ENCODE measurements at places on chromosomes 7 and 10. TPM values are rescaled to one million over a fixed set of nuclear protein-coding genes. Genes with fewer than 3 reads are reported as not detected.

- H3K4me3 ChIP-seq = no peak overlapping the region
- H3K4me1 ChIP-seq = peaks cover 12% of the 10 kb centered on the region
- H3K36me3 ChIP-seq = no peaks in the 10 kb centered on the region
- no peak overlapping the region for H3K27ac ChIP-seq
- no peak for DNase-seq
Measured at GRCh38 chr7:134766779-134767519, 12.5 kb upstream of the CALD1 start.

- no peak for DNase-seq
- no peaks in the 10 kb centered on the region for H3K4me1 ChIP-seq
- no peak overlapping the region for H3K27ac ChIP-seq
- H3K27me3 ChIP-seq = no peaks in the 10 kb centered on the region
- H3K4me3 ChIP-seq = no peak overlapping the region
Measured at GRCh38 chr7:34567906-34568305, 90.1 kb upstream of the NPSR1 start.

GRCh38 chr7:75624134-75624832, 114.5 kb downstream of the HIP1 start:
- peaks cover 11% of the 10 kb centered on the region for H3K4me1 ChIP-seq
- H3K27me3 ChIP-seq = no peaks in the 10 kb centered on the region
- no peak overlapping the region for H3K4me3 ChIP-seq
- H3K36me3 ChIP-seq = peaks cover 13% of the 10 kb centered on the region

DNA sequence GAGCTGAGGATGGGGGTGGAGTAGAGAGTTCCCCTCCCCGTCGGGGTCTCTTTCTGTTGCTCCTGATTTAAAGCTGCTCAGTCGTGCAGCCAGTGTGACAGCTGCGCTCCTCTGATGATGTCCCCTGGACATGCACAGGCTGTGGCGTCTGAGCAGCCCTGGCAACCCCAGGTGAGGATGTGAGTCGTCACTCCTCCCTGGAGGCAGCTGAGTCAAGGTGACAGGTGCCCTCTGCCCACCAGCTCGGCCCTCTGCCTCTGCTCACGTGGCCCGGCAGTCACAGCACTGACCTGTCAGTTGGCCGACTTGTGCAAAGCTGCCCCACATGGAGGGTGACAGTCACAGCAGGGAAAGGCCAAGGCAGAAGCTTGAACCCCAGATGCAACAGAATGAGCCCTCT, 33.9 kb downstream of the ANXA8 start:
- no peak overlapping the region for H3K4me3 ChIP-seq
- peaks cover 5% of the 10 kb centered on the region for H3K4me1 ChIP-seq
- no peak for DNase-seq
- H3K36me3 ChIP-seq = no peaks in the 10 kb centered on the region

DNA sequence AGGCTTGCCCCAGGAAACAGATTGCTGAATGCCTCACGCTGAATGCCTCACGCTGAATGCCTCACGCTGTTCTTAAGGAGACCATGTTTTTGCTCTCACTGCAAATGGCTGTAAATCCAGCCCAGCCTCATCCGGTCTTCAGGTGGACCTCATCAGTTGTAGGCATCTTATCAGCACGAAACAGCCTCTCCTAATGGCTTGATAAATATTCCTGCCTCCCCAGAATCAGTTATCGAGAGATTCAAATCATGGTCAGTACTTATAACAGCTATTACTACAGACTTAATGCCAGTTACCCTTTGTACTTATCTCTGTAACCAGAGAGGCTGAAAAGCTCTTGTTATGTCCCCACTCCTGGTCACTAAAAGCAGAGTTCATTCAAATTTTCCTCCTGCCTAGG, 290.6 kb downstream of the FZD1 start:
- no peak for DNase-seq
- H3K27me3 ChIP-seq = no peaks in the 10 kb centered on the region
- H3K36me3 ChIP-seq = no peaks in the 10 kb centered on the region
- no peak overlapping the region for H3K27ac ChIP-seq

DNA sequence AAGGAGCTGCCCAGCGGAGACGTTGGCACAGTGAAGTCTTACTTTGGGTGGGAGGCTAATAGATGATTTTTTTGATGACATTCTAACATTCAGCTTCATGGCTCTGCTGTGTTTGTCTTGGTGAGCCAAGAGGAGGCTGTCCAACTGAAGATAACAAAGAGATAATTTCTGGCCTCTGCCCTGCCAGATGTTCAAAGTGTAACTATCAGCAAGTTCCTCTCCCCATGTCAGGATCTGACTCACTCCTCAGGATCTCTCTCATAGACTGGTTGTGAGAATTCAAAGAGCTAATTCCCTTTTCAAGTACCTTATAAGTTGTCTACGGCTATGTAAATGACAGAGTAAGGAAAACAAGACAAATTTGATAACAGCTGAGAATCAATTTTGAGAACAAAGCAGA, 1340.9 kb downstream of the XPNPEP1 start:
- DNase-seq = no peak
- H3K36me3 ChIP-seq = no peaks in the 10 kb centered on the region
- no peak overlapping the region for H3K27ac ChIP-seq
- H3K27me3 ChIP-seq = no peaks in the 10 kb centered on the region
- H3K4me3 ChIP-seq = no peak overlapping the region

- H3K27me3 ChIP-seq = no peaks in the 10 kb centered on the region
- H3K4me1 ChIP-seq = peaks cover 24% of the 10 kb centered on the region
- DNase-seq = no peak
Measured at GRCh38 chr7:23373151-23374004, 74.2 kb downstream of the MALSU1 start.

DNA sequence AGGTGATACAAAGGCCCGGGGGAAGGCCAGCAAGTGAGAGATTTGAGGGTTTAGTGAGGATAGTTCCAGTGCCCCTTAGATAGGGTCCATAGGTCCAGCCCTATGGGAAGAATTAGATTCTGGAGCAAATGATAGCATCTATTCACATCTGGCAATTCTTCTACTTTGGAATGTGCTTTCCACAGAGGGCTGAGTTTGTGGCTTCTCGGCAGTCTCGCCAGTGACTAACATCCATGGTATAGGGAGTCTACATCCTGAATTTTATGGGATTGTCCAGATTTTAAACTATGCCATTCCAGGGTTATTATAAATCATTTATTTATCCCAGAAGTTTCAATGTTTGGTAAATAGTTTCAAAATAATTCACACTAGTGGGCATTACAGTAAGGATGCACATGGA, 207.3 kb upstream of the ADO start:
- no peak for DNase-seq
- peaks cover 6% of the 10 kb centered on the region for H3K4me1 ChIP-seq
- H3K27me3 ChIP-seq = no peaks in the 10 kb centered on the region

- no peak overlapping the region for H3K4me3 ChIP-seq
- no peak for DNase-seq
- no peak overlapping the region for H3K27ac ChIP-seq
- no peaks in the 10 kb centered on the region for H3K36me3 ChIP-seq
- peaks cover 11% of the 10 kb centered on the region for H3K4me1 ChIP-seq
- no peaks in the 10 kb centered on the region for H3K27me3 ChIP-seq
Measured at GRCh38 chr10:88966797-88967196, 14.2 kb upstream of the ACTA2 start.

DNA sequence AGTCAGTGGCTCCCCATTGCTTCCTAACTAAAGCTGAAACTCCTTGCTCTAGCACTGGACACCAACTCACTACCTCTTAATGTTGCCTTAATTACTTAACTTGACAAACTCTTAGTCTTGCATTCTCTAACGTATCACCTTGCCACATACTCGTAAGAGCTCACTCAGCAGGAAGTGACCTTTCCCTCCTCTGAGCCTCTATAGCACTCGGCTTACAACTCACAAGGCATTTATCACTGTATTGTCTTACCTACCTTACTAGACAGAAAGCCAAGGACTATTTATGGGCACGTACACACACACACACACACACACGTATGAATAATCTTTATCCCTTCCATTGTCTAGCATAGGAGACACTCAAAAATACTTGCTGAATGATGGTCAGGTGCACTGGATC, 21.2 kb downstream of the CEP41 start:
- H3K36me3 ChIP-seq = no peaks in the 10 kb centered on the region
- DNase-seq = peak; percentile 20
- no peaks in the 10 kb centered on the region for H3K27me3 ChIP-seq
- peaks cover 28% of the 10 kb centered on the region for H3K4me1 ChIP-seq

GRCh38 chr7:1862560-1862959, 192.5 kb downstream of the ELFN1 start:
- DNase-seq = no peak
- H3K27me3 ChIP-seq = no peaks in the 10 kb centered on the region
- no peaks in the 10 kb centered on the region for H3K36me3 ChIP-seq
- H3K27ac ChIP-seq = no peak overlapping the region

GRCh38 chr10:89992575-89992974, 291.2 kb downstream of the KIF20B start:
- no peaks in the 10 kb centered on the region for H3K4me1 ChIP-seq
- no peak overlapping the region for H3K4me3 ChIP-seq
- no peaks in the 10 kb centered on the region for H3K27me3 ChIP-seq
- no peak for DNase-seq

Gene SKIDA1
- total RNA-seq = 0.56 TPM

Gene GNG11
- 3.9 TPM for total RNA-seq

Gene ABCC2
- total RNA-seq = 6.3 TPM

Gene LLCFC1
- not detected for total RNA-seq

Gene SPACDR
- 0.49 TPM for total RNA-seq

Gene OR2F2
- not detected for total RNA-seq

Gene ACHE
- total RNA-seq = 0.30 TPM

Gene LRRC17
- total RNA-seq = 0.21 TPM

Gene PNLIPRP2
- not detected for total RNA-seq

Gene SLC35B4
- 18.6 TPM for total RNA-seq

Measured in MCF 10A (cell line).